Small intestine (tissue), 16 donors: ENCODE measurements at places on chromosomes 2 and 18.

DNA sequence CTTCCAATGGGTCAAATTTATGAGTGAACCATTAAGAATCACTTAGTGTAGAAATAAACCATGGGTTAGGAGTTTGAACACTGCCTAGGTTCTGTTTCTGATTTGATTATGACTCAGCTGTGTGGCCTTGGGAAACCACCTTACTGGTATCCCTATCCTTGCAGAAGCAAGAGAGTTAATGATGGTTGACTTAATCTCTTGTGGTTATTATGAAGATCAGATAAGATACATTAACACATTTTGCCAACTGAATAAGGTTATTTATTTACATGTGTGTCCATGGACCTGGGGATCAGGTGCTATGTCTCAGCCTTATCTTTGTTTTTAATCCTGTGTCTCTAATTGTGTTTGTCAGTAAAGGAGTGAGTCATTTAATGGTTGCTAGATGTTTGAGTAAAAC, 5.4 kb upstream of the KCNJ13 start:
- no peak overlapping the region for H3K27ac ChIP-seq
- peak; percentile 93 for DNase-seq
- H3K4me3 ChIP-seq: no peak overlapping the region
- H3K36me3 ChIP-seq: no peaks in the 10 kb centered on the region
- no peaks in the 10 kb centered on the region for H3K27me3 ChIP-seq

DNA sequence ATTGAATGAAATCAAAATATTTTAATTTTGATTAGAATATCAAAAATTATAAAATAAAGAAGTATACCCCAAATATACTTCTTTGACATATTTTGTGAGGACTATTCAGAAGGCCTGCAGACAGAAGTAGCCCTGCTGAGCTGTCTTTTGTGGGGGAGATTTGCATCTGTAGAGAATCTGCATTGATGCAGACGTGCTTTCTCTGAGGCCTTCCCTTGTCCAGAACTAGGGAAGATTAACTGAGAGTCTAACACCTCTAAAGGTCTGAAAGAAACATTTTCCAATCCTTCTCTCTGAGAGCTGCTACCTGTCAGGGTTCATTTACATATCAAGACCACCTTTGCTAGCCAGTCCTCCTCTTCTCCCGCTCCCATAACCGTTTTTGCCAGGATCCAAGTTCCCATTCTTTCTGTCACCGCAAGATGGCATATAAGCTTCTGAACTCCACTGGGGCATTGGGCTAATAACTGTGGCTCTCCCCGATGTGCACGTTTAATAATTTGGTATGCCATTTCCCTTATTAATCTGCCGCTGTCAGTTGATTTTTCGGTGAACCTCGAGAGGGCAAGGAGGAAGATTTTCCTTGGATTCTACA, 510.4 kb upstream of the CNTNAP5 start:
- H3K27me3 ChIP-seq: no peaks in the 10 kb centered on the region
- H3K4me1 ChIP-seq: no peaks in the 10 kb centered on the region
- no peaks in the 10 kb centered on the region for H3K36me3 ChIP-seq
- no peak overlapping the region for H3K27ac ChIP-seq

GRCh38 chr18:45755934-45756333, 32.0 kb downstream of the SLC14A1 start:
- no peaks in the 10 kb centered on the region for H3K27me3 ChIP-seq
- H3K36me3 ChIP-seq: no peaks in the 10 kb centered on the region
- no peak overlapping the region for H3K27ac ChIP-seq

- no peaks in the 10 kb centered on the region for H3K36me3 ChIP-seq
- peaks cover 61% of the 10 kb centered on the region for H3K4me1 ChIP-seq
- no peaks in the 10 kb centered on the region for H3K27me3 ChIP-seq
- peak overlapping the region; percentile 76 for H3K27ac ChIP-seq
Observed at GRCh38 chr2:47354848-47355204, 48.1 kb upstream of the MSH2 start.

DNA sequence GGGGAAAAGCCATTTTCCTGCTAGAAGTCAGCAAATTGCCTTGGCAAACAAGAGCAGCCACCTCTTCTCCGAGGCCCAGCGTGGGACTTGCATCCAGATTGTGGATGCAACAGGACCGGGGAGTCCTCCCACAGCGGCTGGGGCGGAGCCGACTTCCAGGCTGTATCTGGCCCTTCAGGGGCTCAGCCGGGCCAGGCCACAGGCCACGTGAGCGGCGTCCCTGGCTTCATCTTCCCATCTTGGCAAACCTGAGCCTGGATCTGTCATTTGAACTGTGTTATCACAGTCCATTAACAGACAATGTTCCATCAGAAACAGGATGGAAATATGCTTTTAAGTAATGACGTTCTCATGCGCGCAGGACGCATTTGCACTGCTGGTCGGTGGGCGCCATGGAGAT, 483.5 kb upstream of the SALL3 start:
- no peaks in the 10 kb centered on the region for H3K36me3 ChIP-seq
- H3K27me3 ChIP-seq: no peaks in the 10 kb centered on the region
- no peak overlapping the region for H3K27ac ChIP-seq
- DNase-seq: no peak
